ENCODE measurements at places on chromosomes 4 and X.

- no peak for DNase-seq
Observed at GRCh38 chr4:1223841-1224809, 24.8 kb downstream of the CTBP1 start.

GRCh38 chr4:145281951-145282350 is 101.6 kb upstream of the OTUD4 start:
- no peak for DNase-seq

GRCh38 chr4:70600977-70601376 is 8.9 kb downstream of the AMBN start:
- no peak for DNase-seq

GRCh38 chr4:1547856-1548826 is 136.0 kb downstream of the FAM53A start:
- no peak for DNase-seq

DNA sequence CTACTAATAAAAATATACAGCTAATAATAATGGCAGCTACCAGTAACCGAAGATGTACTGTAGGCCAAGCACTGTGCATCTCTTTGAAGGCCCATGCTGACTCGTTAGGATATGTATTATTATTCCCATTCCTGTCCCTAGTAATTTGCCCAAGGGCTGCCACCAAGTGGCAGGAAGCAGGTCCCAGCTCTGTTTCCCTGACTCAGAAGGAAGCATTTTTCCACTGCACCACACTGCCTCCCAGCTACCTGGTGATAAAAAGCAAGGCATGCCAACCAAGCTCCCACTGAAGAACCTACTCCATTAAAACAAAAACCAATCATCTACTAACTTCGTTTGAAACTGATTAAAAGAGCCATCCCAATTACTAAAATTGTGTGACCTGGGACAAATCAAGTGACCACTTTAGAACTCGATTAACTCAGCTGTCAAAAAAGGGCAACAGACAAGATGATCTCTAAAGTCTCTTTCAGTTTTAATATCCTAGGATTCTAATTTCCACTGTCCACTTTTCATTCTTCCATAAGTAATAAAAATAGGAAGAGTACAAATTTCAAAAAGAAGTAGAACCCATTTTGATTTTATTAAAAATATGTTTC is 24.3 kb upstream of the PGM2 start:
- DNase-seq, result no peak

GRCh38 chr4:177879851-177880250 is 437.6 kb upstream of the AGA start:
- no peak for DNase-seq

DNA sequence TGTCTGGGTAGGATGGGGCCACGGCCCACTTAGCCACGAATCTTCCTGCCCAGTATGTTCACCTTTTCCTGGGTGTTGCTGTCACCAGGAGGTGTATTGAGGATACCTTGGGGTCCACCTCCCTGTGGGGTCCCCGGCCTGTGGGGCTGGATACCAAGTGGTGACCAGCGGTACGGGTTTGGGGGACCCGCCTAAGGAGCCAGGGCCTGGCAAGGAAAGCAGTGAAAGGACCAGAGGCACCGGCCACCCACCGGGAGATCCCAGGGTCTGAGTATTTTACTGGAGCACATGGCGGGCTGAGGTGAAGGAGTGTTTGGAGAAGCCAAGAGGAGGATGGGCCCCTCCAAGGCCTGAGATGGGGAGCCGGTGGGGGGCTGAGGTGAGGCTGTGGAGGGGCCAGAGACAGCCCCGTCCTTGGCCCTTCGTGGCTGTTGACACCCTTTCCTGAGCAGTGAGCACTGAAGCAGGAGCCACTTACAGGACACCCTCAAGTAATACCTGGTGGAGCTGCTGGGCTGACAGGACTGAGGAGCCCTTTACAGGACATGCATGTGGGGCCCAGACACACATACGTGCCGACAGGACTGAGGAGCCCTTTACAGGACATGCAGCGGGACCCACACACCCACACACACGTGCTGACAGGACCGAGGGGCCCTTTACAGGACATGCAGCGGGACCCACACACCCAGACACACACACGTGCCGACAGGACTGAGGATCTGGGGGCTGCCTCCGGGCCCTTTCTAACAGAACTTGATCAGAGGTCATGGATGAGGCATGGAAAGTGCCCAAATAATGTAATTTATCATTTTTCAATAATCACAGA is 38.4 kb downstream of the TMEM271 start:
- DNase-seq, result no peak

DNA sequence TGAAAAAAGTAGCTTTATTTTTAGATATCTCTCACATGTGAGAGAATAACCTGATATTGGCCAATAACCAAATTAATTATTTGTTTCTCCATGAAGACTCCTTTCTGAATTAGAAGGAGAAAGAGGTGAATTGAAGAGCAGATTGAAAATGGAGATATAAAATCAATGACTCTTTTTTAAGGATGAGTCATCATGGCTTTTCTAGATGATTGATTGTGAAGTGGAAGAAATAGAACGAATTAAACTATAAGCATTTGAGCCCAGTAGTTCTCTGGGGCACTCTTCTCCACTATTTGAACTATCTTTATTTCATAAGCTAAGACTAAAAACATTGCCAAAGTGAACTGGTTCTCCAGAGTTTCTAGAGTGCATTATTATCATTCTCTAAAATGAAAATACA is 137.2 kb upstream of the EDNRA start:
- no peak for DNase-seq

GRCh38 chrX:70260104-70260503 is at the start of gene P2RY4:
Gene P2RY4 (minus strand): TSS chrX:70260204. CDS start chrX:70259624, 580 bp downstream.
- no peak for DNase-seq

GRCh38 chr4:123393721-123394120 is 2.9 kb upstream of the SPRY1 start:
- DNase-seq, result no peak

GRCh38 chrX:8374041-8374825 is 90.4 kb upstream of the VCX3B start:
- no peak for DNase-seq

- no peak for DNase-seq
Observed at GRCh38 chr4:41260116-41260733, 3.5 kb downstream of the UCHL1 start.

DNA sequence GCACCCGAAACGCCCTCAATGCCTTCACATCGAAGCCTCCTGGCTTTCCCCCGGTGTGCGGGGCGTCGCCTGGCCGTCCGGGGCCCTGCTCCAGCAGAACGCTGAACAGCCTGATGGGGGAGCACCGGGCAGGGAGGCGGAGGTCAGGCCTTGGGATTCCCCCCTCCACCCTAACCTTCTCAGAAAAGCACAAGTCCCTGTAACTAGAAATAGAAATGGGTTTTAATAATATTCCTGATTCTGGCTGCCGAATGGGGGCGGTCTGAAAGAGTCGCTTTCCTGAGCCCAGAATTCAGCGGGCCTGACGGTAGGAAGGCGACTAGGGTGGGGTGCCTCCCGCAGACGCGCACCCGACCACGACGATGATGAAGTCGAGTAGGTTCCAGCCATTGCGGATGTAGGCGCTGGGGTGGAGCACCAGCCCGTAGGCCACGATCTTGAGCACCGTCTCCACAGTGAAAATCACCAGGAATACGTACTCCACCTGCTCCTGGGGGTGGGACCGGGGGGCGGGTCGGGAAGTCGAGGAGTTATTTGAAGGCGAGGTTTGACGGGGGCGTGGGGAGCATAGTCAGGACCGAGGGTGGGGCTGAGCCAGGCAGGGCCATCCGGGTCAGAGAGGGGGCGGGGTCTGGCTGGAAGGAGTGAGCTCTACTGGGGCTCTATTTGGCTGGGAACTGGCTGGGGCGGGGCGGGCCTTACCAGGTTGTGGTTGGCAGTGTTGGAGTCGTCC is 2.5 kb downstream of the CACNA1F start:
- DNase-seq, result peak; percentile 14

DNA sequence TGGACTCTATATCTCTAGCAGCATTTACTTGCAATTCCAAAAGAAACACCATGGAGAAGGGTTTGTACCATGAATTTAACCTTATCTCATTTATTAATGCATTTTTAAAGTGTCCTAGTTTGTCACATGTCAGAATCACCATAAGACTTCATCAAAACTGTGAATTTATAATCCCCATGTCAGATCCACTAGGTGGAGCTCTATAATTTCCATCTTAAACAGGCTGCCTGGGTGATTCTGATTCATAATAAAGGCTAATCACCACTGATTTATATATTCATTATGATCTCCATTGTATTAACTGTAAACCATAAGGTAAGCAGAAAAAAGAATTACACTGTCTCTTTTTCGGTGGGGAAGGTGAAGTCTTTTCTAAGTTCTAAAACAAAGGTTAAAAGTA is 4.0 kb downstream of the TCEAL2 start:
- DNase-seq, result no peak

DNA sequence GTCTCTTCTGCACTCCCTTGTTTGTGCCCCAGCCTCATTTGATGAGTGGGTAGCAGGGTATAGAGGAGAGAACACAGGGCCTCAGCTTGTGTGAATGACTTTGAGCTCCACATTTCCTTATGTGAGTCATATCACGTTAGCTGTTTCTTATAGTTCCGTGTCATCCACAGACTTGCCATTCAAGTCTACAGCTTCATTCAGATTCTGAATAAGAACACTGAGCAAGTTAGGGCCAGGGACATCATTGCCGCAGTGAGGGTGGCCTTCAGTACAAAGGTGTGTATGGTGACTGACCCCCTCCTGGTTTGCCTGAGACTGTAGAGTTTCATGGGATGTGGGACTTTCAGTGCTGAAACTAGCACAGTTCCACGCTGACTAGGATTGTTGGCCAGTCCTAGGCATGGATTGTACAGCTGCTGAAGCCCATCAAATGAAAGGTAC is 23.6 kb downstream of the KLF3 start:
- DNase-seq, result no peak

GRCh38 chrX:11460347-11460746 is 167.1 kb downstream of the AMELX start:
- DNase-seq, result no peak

- no peak for DNase-seq
Observed at GRCh38 chr4:164501074-164501473, 252.9 kb upstream of the SMIM31 start.

DNA sequence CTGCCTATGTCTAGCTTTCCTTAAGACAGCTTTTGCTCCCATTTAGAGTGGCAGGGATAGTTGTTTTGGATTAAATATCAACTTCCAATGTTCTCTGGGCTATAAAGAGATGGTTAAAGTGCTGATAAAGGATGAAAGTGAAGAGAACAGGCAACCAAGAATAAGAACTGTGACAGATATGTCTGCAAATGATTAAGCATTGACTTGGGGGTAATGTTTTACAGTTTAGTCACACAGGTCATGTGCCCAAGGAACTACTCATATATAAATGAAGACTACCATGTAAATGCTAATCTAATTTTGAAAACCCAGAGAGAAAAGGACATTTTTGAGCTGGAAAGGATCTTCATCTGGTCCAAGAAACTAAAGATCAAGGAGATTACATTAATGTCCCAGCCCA is 42.1 kb downstream of the RBMX2 start:
- DNase-seq, result no peak

DNA sequence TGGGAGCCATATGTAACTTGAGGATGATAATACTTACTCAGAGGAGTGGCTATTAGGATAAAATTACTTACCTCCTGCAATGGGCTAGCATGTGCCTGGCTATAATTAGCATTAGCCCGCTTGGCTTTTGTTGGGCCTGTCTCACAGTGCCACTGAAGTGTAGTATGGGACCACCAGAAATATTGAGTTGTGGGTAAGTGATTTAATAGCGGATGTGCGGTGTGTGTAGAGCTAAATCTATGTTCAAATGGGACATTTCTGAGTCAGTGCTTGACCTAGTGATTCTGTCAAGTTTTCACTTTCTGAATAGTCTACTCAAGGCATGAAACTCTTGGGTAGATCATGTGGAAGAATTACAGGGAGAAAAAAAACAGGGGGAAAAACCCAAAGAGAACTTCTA is 3.5 kb upstream of the CLNK start:
- no peak for DNase-seq

Measured in activated CD4-positive, alpha-beta T cell treated with anti-CD3 and anti-CD28 coated beads, Interleukin-2, amount 50 U/mL, for 24 hours (primary cell).